NCI-H187 treated with DMSO at 0.1 percent for 48 hours (cell line): ENCODE measurements at places on chromosomes 12 and 14.

DNA sequence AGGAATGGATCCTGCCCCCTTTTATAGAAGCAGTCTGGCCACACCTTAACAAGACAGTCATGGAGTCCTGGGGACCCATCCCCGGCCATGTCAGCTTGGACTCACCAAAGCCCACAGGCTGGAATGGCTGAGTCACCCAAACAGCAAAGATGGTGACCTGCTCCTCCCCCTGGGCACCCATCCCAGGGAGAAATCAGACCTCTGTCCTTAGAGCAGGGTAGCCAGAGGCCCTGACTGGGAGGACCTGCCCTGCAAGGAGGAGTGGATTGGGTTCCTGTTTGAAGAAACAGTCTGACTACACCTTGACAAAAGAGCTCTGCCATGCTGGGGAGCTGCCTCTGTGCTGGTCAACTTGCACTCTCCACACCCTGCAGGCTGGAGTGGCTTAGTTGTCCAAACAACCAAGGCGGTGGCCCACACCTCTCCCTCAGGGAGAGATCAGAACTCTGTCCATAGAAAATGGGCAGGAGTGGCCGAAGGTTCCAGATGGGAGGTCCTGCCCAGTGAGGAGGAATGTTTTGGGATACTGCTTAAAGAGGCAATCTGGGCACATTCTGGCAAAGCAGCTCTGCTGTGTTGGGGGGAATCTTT lies 16.6 kb downstream of the MGP start:
- DNase-seq = no peak

DNA sequence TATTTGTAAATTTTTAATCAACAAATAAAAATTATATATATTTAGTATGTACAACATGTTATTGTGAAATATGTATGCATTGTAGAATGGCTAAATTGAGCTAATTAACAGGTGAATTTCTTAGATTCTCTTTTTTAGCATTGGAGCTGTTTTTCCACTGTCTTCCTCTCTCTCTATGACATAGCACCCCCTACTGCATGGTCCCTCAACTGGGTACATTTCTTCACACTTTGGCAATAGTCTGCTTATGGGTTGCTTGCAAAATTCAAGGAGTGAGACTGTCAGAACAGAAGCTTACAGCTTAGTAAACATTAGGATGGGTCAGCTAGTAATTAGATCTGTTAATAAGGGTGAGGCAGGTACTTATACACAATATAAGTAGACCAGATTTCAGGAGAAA lies 658.5 kb upstream of the MGAT4C start:
- no peak for DNase-seq

GRCh38 chr14:33457021-33457420 lies 493.9 kb downstream of the EGLN3 start:
- no peak for DNase-seq

- DNase-seq = no peak
Measured at GRCh38 chr12:96751626-96752025, 155.4 kb upstream of the NEDD1 start.

DNA sequence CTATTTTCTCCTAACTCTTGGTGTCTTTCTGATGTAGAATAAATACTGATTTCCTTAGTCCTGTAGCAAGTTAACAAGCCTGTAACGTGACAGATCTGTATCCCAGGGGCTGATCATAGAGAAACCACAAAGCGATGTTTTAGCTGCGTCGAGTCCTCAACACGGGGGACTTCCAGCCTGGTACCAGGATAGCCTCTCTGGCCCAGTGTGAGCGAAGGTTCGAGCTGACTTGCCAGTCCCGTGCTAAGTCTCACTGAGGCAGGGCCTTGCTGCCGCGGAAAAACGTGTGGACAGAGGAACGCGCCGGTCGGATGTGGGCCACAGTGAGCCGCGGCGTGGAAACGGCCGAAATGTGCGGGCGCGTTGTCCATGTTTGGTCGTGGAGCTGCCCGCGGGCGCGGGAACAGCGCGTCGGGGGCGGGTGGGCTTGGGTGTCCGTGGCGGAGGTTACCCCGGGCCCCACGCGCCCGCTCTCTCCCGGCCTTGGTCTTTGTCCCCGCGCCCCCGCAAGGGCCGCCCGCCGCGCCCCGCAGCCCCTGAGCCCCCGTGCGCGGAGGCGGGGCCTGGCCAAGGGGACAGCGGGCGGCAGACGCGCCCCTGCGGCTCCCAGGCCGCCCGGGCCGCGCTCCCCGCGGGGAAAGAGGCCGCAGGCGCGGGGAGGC lies 531 bp upstream of the EML1 start:
- DNase-seq = no peak
